ENCODE measurements at places on chromosomes 1 and 21.

DNA sequence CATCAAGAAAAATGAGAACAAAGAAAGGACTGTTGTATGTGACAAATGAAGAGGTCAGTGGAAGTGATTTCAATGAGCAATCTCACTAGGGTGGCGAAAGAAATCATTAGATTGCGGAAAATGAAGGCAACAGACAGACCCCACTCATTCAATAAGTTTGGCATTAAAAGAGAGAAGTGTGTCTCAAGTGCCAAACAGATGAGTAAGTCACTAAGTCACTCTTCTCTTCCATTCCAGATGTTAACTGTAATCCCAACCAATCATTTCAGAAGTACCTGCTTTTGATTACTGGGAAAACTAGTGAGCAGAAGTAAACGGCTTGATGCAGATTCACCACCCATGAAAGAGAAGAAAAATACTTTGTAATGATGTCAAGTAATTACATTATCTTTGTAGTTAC lies 144.3 kb upstream of the PRMT6 start:
- DNase-seq: no peak

GRCh38 chr1:87226341-87226760 lies 102.3 kb upstream of the LMO4 start:
- DNase-seq: no peak

DNA sequence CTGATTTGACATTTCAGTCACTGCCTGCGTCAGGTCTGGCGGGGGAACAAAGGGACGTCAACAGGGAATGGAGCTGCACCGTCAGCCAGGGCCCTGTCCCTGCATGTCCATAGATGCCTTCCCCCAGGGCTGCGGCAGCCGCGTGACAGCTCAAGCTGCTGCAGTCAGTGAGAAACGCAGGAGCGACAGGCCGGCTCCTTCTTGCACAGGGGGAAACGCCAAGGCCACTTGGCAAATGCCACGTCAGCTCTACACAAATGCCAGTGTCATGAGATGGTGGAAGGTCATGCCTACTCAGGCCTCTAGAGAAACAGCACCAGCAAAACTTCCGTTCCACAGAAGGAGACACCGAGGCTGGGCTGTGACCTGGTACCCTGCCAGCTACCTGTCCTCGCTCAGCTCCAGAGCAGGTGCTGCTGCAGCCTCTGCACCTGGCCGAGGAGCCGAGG lies 37.7 kb downstream of the SYF2 start:
- no peak for DNase-seq

- DNase-seq: no peak
These were observed 80.3 kb upstream of the ARTN start for GRCh38 chr1:43853161-43853921.

- DNase-seq: no peak
These were observed 29.8 kb downstream of the GPA33 start for GRCh38 chr1:167060141-167061072.

GRCh38 chr1:30250984-30251850 lies 472.2 kb downstream of the MATN1 start:
- DNase-seq: no peak

- no peak for DNase-seq
These were observed 835 bp downstream of the C1orf52 start for GRCh38 chr1:85258536-85259117.

DNA sequence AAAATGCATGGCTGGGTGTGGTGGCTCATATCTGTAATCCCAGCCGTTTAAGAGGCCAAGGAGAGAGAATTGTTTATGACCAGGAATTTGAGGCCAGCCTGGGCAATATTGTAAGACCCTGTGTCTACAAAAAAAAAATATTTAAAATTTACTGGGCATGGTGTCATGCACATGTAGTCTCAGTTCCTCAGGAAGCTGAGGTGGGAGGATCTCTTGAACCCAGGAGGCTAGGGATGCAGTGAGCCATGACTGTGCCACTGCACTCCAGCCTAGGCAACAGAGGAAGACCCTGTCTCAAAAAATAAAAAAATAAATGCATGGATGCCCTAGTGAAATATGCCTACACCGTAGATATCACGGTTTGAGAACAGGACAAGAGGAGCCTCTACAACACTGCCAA lies 1331.2 kb upstream of the B3GALT2 start:
- DNase-seq: no peak

DNA sequence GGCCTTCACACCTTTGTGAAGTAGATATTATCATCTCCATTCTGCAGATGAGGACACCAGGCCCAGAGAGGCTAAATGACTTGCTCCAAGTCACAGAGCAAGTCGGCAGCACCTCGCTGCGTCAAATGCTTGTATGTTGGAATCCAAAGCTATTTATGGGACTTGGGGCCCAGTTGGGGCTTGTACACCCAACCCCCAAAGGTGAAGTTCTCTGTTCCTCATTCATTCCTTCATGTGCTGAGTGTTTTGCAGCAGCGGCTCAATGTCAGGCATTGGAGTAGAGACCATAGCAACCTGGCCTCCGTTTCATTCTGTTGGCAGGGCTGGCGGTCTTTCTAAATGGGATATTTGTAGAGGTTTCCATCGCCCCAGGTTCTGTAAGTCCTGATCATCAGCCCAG lies 113.4 kb upstream of the SLC25A33 start:
- no peak for DNase-seq

All from WERI-Rb-1 (cell line).